NCI-H2171 (cell line): ENCODE measurements at places on chromosomes 1 and 21.

- DNase-seq: no peak
Measured at GRCh38 chr1:235054466-235054865, 74.2 kb downstream of the TOMM20 start.

GRCh38 chr1:226111883-226112261 is 49.4 kb downstream of the H3-3A start:
- no peak for DNase-seq

DNA sequence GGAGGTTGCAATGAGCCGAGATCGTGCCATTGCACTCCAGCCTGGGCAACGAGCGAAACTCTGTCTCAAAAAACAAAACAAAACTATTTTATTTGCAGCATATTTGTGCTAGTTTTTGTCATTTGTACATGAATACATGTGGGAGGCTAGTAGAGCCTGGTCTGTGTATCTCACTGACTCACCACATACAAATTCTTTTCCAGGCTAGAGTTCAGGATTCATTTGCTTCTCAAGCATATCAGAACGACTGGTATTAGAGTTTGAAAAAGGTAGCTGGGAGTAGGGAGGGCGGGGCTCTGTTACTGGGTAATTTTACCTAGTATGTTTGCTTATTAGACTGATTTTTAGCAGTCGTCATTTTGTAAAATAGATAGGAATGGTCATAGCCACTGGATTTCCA is 4.5 kb upstream of the TOR3A start:
- no peak for DNase-seq

- DNase-seq: no peak
Measured at GRCh38 chr21:45113543-45113942, 39.2 kb downstream of the ADARB1 start.

- no peak for DNase-seq
Measured at GRCh38 chr1:84823511-84823910, 69.5 kb downstream of the LPAR3 start.

- DNase-seq: peak; percentile 28
Measured at GRCh38 chr1:155134880-155135414, 705 bp upstream of the SLC50A1 start.

DNA sequence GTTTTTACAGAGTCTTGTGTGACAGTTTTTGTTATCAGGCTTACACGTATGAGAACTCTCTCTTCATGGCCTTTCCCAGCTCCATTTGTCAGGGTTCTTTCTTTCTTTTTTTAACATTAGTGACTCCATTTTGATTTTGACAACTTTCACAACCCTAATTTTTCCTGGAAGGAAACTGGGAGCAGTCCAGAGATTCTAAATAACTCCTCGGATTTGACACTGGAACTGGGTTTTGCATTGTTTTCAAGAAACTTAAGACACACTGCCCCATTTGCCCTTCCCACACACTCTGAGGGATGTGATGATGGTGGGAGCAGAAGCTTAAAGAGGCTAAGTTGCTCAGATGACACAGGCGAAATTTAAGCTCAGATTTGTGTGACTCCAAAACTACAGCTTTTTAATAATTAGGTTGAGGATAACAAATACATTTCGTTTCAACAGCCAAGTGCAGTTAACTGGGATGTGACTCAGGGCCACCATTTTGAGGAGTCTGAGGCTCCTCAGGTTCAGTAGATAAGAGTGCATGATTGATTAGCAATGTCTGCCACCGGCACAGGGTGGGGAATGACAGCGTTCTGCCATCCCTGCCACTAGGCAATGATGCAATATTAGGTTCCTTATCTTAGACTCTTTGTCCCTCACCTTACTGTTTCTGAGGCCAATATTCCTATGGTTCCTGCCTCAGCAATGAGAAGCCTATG is 95.1 kb upstream of the ATP1A1 start:
- no peak for DNase-seq

- no peak for DNase-seq
Measured at GRCh38 chr1:89952605-89953130, 42.2 kb upstream of the ZNF326 start.

GRCh38 chr1:25905680-25906643 is at the start of gene STMN1:
Gene STMN1, minus strand, starts transcription at chr1:25906419. Its CDS starts 1,743 bp downstream, at chr1:25904676.
- peak; percentile 96 for DNase-seq

DNA sequence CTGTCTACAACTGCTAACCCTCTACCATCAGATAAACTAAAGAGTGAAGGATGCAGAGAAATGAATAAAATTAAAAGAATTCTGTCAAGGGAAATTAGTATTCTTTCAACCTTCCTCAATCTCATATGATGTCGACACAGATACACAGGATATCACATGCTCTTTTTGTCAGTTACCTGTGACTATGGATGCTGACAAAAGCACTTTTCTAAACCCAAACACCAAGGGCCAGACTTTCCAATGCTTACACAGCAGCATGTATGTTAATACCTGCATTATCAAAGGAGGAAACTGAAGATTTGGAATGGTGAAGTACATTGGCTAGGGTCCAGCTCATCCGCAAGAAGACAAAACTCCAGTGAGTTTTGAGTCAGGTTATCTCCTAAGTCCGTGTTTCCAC is 294.0 kb downstream of the SMYD3 start:
- DNase-seq: no peak

DNA sequence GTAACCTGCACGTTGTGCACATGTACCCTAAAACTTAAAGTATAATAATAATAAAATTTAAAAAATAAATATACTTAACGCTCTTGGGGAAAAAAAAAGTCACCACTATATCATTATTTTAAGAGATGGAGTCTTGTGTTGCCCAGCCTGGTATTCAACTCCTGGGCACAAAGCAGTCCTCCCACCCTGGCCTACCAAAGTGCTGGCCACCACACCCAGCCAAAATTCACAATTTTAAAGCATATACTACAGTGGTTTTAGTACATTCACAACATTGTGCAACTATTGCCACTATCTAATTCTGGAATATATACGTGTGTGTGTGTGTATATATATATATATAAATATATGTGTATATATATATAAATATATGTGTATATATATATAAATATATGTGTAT is 5.9 kb downstream of the HMGN2 start:
- no peak for DNase-seq

- DNase-seq: no peak
Measured at GRCh38 chr1:93907718-93908117, 1.5 kb downstream of the GCLM start.

DNA sequence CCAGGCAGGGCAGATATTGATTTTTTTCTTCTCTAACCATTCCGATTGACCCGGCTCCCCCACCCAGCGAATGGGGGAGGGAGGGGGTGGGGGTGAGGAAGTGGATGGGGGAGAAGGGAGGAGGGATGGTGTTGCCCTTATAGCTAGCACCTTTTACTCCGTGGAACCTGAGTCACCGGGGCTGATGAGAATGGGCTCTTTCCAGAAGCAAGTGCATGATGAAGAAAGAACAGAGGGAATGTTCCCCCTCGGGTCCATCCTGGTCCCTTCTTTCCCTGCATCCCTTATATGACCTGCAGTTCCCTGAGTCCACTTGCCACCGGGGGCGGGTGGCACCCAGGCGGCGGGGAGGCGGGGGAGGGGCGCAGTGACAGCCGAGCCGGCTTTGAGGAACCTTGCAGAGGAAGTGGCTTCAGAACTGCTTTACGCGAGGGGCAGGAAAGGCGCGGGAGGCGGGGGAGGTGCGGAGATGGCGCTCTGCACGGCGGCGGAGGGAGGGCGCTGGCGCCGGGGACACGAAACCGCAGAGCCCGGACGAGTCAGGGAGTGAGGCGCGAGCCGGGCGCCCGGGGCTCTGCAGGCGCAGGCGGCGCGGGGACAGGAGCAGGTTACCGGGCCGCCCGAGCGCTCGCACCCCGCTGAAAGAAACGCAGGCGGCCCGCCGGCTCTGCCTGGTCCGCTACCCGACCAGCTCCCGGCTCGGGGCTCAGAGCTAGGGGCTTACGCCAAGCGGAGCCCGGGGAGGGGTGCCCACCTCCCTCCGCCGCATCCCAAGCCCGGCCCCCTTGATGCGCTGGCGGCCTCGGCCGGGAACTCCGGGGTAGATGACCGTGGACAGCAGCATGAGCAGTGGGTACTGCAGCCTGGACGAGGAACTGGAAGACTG is 49.7 kb downstream of the RASSF5 start:
- peak; percentile 59 for DNase-seq

GRCh38 chr21:31945141-31945540 is 72.3 kb downstream of the HUNK start:
- no peak for DNase-seq

GRCh38 chr1:229197265-229197585 is 73.7 kb upstream of the RAB4A start:
- no peak for DNase-seq

- DNase-seq: no peak
Measured at GRCh38 chr1:82160903-82161302, 360.2 kb downstream of the ADGRL2 start.

- DNase-seq: no peak
Measured at GRCh38 chr21:19018529-19018928, 614.9 kb upstream of the TMPRSS15 start.

- no peak for DNase-seq
Measured at GRCh38 chr1:212451416-212452322, 18.9 kb downstream of the NENF start.

DNA sequence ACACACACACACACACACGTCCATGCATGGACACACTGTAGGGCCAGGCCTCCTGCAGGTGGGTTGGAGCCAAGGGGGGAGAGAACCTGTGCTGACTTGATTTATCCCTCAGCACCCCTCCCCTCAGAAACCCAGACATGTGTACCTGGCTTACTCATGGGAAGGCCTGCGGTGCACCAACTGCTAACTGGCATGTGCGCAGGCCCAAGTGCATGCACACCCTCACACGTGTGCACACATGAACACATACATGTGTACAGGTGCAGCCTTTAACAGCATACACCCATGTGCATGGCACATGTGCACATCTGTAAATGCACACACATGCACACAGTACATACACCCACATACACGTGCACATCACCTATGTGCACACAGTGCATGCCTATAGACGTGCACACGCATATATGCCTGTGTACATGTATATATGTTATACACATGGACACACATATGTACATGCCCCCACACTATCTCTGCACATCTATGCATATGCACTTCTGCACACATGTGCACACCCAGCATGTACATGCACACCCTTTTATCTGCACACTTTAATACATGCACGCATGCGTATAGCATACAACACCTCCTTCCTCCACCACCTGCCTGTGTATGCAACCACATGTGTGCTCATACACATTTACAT is 67.5 kb downstream of the TRIM11 start:
- no peak for DNase-seq

DNA sequence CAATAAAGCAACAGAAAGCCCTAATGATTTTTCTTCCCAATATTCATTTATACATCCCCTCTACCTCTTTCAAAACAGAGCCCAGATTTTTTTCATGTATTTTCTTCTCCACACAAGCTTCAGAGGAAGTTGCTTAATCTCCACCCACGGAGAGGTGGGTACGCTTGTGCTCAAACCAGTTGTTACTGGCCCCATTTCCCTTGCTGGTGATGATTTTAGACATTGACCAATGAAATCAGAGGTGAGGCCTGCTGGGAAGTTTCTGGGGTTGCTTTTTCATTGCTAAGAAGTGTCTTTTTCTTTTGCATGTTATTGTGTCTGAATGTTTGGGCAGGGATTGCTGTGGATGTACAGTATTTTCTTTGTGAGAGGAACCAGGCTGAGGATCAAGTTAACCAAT is 448.1 kb upstream of the B3GALT2 start:
- no peak for DNase-seq

GRCh38 chr1:54096877-54097240 is 43.5 kb downstream of the TCEANC2 start:
- no peak for DNase-seq

DNA sequence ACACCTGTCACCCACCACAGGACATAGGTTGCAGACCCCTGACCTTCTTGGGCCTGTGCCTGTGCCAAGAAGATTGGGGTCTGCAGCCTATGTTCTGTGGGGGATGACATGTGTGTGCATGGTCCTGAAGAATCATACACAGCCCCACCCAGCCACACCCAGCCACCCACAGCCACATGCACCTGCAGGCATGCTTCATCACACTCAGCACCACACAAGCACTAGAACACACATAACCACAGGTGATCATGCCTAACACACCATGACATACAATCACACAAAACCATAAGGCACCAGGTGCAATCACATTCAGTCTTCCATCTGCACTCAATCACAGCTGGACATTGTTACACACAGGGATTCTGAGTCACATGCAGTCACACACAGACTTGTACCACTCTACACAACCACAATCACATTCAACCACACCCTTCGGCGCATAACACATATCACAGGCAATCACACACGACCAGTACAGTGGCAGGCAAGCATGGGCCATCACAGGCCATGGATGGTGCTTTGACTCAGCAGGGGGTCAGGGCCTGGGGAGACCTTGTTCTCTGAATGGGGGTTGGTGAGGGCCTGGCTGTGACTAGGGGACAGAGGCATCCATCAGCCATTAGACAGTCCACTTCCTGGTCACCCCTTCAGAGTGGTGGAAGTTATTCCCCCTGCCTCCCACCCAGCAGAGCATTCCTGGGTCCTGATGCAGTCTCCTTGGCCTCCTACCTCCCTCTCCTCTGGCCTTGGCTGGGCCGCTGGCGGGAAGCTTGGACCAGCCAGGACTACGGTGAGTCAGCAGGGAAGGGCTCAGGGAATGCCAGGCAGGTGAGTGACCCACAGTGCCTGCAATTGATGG is 44.3 kb upstream of the EPS8L3 start:
- DNase-seq: no peak

DNA sequence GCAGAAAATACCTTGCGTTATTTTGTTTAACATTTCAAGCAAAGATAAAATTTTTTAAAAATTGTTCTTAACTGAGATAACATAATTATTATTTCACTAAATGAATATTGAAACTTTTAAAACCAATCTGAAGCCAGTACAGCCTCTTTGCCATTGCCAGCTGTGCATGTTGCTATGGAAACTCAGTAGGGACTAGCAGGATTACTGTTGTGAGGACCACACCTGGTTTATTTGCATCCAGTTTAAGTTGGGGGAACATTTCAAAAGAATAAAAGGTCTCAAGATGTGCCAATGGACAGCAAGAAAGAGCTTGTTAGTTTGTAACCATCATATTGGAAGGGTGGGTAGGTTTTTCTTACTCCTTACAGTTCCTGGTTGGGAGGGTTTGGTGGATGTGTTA is 80.7 kb downstream of the POU2F1 start:
- DNase-seq: no peak

- no peak for DNase-seq
Measured at GRCh38 chr1:51306950-51307349, 23.4 kb downstream of the TTC39A start.

- peak; percentile 85 for DNase-seq
Measured at GRCh38 chr21:41957991-41958766, 4.4 kb upstream of the C2CD2 start.

DNA sequence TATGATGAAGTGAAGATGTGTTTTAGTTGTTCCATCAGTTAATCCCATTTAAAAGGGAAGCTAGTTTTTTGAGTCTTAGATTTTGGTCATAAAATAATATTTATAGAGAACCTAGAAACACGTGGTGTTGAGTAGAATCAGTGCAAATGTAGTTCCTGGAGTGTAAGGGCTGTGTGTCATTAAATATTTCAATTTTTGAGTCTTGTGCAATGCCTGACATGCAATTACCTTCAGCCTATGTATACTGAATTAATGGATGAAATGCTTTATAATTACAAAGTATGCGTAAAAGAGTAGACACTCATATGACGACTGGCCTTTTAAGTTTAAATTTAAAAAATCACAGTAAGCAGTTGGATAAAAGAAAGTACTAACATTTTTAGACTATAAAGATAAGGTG is 75.0 kb downstream of the NEK7 start:
- DNase-seq: no peak

GRCh38 chr1:201689647-201690046 is 139.3 kb upstream of the IPO9 start:
- no peak for DNase-seq
